Uterus (tissue), 4 donors: ENCODE measurements at places on chromosomes 1 and 21. TPM values are rescaled to one million over a fixed set of nuclear protein-coding genes. Genes with fewer than 3 reads are reported as not detected.
A peak's percentile ranks its signal among the peaks of the same experiment; 100 is the strongest.

DNA sequence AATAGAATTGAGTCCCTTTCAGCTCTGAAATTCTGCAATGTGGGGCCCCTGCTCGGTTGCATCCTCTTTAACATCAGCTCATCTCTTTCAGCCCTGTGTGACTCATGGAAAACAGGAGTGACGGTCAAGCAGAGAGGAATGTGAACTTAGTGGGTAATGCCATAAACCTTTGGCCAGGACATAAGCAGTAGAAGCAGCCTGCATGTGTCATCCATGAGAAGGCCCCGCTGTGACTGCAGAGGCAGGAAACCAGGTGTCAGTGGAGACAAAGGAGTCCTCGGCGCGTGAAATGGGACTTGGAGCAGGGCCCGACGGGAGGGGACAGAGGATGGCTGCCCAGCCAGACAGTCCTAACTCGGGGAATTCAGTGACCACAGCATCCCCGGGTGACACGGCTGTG lies 21.1 kb upstream of the EPHB2 start:
- peak; percentile 22 for DNase-seq

- no peak for DNase-seq
Measured at GRCh38 chr1:154219541-154219940, 1.2 kb upstream of the UBAP2L start.

- no peak for DNase-seq
Measured at GRCh38 chr1:66364578-66365391, 169.2 kb upstream of the SGIP1 start.

DNA sequence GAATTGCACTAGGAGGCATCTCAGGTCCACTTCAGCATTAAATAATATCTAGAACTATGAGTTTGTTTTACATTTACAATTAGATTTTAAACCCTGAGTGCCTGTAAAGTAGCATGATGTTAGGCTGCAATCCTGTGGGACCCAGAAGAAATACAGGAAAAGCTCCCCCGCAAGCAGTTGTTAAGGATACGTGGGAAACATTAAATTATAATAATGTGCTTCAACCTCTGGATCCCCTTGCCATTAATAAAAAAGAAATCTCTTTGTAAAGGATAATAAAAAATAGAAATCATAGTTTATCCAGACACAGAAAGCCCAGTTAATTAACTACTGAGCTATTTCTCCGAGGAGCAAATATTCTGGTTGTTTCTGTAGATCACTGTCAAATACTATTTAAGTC lies 106.0 kb downstream of the PCNX2 start:
- DNase-seq = no peak

- DNase-seq = no peak
Measured at GRCh38 chr1:192860478-192861185, 51.8 kb downstream of the RGS2 start.

- no peak for DNase-seq
Measured at GRCh38 chr1:11151114-11151513, 38.0 kb upstream of the ANGPTL7 start.

GRCh38 chr1:41649396-41650027 lies 165.0 kb upstream of the EDN2 start:
- no peak for DNase-seq

DNA sequence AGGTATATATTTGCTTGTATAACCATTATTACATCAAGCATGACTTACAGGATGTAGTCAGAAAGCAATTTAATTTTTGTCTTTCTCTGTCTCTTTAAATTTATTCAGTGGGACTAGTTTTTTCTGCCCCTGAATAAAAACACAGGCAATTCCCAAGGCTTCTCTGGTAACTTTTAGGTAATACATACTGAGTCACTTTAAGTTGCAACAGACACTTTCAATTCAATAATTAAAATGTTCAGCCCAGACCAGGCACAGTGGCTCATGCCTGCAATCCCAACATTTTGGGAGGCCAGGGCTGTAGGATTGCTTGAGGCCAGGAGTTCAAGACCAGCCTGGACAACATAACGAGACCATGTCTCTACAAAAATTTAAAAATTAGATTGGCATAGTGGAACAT lies 12.3 kb downstream of the SLC44A3 start:
- DNase-seq = no peak

- DNase-seq = no peak
Measured at GRCh38 chr1:38584448-38585355, 274.9 kb downstream of the RRAGC start.

DNA sequence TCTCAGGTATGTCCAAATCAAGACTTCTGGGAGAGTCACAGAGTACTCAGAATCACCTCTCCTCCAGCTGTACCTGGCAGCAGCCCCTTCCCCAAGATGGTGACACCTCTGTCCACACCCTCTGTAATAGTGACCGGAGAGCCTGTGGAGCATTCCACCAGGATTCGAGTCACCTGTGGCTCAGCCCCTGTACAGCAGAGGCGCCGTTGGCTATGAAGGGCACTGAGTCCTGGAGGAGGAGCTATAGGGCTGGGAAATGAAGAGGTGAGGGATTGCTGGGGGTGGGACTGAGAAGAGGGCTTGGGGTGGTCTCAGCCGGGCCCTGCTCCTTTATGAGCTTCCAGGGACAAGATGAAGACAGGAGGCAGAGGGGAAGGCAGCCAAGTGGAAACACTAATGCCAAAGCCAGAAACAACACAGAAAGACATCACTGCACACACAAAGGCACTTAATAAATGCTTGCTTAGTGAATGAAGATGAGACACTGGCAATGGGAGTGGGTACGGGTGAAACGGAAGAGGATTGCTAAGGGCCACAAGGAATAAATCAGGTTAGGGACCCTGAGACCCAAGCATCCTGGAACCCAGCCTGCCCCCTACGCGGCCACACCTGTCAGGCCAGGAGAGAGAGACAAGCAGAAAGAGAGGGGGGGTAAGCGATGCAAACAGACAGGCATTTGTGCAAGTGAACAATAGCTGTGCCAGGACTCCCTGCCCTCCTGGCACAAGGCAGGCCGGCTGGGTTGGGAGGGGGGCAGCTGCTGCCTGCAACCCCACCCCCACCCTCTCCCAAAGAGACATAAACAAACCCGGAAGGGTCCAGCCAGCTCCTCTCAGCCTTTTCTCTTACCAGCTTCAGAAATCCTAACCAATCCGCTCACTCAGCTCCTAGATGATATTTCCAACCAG lies 3.9 kb downstream of the ARHGEF2 start:
- no peak for DNase-seq

DNA sequence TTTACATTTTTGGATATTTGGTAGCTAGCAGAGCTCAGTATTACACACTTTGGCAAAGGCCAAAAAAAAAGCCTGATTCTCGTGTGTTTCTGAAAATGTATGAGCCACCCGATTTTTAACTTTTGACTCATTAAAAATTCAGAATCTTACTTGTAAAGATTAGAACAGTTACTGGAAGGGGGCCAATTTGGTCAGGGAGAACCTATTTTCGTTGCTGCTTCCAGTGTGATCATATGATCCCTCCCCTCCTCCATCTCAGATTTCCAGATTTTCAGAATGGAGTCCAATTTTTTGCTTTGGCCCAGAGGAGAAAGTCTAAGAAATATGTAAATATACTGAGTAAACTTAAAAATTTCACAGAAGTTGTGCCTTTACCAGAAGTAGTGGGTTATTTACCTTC lies 3.2 kb upstream of the OR2AK2 start:
- DNase-seq = no peak

DNA sequence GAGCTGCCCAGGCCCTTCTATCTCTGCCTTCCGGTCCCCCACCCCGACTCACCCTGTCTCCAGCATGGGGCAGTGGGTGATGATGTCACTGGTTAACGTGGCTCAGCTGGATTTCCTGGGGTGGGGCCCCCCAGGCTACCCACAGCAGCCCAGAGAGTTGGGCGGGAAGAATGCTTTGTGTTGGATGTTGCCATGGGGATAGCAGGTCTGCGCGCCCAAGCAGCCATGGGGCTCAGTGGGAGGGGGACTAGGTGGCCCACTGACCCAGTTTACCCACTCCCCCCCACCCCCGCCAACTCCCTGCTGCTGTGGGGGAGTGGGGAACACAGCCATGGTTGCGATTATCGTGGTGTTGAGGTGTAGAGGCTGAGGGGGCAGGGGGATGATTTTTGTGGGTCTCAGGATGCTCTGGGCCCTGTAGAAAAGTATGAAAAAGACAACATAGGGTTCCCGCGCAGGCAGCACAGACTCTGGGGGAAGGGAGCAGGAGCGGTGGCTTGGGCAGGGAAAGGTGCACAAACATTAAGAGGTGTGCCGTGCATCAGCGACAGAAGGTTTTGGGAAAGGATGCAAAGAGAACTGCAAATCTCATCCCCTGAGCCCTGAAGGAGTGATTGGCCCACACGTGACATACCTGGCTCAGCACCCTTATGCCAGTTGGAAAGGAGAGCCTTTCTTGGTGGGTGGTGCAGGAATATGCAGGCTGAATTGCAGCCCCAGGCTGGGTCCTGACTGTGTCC lies 8.5 kb downstream of the CELSR2 start:
- DNase-seq = no peak

DNA sequence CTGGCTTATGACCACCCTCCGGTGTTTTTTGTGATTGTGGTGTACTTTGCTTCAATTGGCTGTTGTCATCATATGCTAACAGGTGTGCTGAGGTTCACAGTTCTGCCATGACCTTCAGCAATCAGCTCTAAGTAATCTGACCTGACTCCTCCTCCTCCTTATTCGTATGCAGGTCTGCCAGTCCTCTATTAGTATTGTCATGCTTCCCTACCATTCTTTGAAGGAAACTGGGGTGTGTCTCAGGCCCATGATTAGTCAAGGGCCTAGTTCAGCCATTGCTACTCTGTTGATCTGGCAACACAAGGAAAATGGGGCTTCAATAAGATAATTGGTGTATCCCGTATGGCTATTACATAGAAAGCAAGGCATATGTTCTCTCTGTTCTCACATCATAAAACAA lies 332.3 kb upstream of the DPYD start:
- no peak for DNase-seq

DNA sequence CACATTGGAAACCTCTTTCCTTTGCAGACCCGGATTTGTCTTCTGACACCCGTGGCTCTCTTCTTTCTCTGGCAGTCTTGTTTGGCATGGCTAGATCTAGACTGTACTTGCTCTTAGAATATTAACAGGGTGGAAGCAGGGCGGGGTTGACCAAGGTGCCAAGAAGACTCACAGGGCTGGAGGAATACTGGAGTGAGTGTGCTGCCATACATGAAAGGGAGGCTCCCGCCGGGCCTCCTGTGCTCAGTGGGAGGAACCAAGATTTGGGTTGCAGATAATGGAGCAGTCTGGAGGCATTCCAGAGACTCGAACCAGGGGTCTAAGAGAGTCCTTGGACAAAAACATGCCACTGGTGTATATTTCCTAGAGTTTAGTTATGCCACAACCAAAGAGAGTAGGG lies 27.6 kb upstream of the SNX27 start:
- no peak for DNase-seq

- peak; percentile 29 for DNase-seq
Measured at GRCh38 chr1:232629250-232630046, 485 bp downstream of the SIPA1L2 start.

DNA sequence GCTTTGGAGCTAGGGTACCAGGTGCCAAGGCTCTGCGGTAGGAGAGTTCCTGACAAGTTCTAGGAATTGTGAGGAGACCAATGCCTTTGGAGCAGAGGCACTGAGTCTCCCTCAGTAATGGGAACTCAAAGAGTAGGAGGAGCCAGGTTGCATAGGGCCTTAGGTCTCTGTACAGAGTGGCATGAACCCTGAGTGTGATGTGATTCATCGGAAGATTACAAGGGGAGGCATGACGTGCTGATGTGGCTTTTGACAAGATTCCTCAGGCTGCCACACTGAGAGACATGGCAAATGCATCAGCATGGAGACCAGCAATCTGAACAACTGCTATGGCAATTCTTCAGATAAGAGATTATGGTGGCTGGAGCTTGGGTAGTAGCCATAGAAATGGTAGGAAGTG lies 94.6 kb upstream of the SLC44A3 start:
- no peak for DNase-seq

DNA sequence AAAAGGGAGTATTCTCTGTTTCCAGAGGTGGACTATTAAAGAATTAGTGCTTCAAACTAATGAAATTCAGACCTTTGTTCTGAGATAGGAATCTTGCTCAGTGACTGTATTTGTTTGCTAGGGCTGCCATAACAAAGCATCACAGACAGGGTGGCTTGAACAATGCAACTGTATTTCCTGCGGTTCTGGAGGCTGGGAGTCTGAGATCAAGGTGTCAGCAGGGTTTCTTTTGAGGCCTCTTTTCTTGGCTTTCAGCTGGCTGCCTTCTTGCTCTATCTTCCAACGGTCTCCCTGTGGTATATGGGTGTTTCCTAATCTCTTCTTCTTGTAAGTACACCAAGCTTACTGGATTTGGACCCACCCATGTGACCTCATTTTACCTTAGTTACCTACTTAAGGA lies 264.6 kb upstream of the PROX1 start:
- DNase-seq = no peak

GRCh38 chr1:166140251-166140650 lies 26.6 kb downstream of the FAM78B start:
- no peak for DNase-seq

DNA sequence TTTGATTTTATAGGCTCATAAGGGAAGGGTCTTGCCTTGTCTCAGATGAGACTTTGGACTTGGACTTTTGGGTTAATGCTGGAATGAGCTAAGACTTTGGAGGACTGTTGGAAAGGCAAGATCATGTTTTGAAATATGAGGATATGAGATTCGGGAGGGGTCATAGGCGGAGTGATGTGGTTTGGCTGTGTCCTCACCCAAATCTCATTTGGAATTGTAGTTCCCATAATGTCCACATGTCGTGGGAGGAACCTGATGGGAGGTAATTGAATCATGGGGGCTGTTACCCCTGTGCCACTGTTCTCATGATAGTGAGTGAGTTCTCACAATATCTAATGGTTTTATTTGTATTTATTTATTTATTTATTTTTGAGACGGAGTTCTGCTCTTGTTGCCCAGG lies 6.9 kb upstream of the CSDE1 start:
- DNase-seq = no peak

DNA sequence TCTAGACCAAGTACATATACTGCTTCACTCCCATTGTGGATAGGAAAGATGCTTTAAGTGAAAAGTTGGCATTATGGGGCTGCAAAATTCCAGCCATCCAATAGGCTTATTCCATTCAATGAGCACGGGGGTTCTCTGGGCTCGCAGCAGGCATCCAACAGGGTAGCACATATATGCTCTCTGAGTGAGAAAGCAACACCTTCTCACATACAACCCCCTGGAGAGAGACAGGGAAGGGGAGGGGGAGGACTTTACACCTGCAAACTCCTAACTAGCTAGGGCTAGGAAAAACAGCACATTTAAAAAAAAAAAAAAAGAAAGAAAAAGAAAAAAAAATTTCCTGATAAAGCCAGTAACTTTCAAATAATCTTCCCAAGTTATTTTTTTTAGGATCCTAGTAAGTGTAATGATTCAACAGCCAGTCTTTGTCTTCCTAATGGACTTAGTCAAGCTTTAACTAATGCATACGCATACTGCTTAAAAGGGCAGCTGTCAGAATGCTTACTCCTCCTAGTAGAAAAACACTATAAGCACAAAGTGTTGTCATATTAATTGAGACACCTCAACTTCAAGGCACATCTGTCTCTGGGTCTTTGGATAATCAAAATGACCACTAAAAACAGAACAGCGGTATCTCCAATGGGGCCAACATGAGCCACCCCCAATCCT lies 18.7 kb downstream of the PSMB2 start:
- no peak for DNase-seq

The CFAP74 gene
- 1.0 TPM for total RNA-seq

The RAB3B gene
- 0.06 TPM for total RNA-seq

The OVAAL gene
- not detected for total RNA-seq

The RYR2 gene
- total RNA-seq = 8.1 TPM
